Natural killer cell treated with Interleukin-12 subunit alpha and Interleukin-12 subunit beta and Interleukin-15 and Interleukin-18, amount 100 ng/mL, for 72 hours (primary cell): ENCODE measurements at places on chromosomes 6 and 20. TPM values are rescaled to one million over a fixed set of nuclear protein-coding genes. Genes with fewer than 3 reads are reported as not detected.

GRM4 gene
- total RNA-seq, result not detected

DNA sequence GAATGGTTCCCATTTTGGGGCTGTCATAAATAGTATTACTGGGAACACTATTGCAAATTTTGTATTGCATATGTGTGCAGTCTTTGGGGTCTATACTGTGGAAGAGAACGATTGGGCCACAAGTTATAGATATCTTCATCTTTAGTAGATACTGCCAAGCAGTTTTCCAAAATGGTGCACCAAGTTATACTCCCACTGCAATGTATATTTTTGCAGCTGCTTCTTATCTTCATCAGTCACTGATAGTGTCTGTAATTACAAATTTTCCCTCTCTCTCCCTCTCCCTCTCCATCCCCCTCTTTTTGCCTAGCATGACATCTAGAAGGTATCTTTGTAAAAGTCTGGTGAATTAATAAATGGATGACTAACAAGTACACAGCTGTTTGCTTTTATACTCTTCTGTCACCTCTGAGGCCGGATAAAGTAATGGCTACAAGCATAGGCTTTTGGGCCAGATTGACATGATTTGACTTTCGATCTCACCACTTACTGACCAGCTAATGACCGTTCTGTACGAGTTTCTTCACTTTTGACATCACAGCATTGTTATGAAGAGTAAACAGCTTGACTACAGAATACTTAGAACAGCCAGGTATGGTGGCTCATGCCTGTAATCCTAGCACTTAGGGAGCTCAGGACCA, 113.3 kb upstream of the SLC2A12 start:
- peaks cover 6% of the 10 kb centered on the region for H3K27me3 ChIP-seq
- H3K4me3 ChIP-seq, result no peak overlapping the region
- DNase-seq, result no peak
- H3K4me1 ChIP-seq, result peaks cover 8% of the 10 kb centered on the region
- peaks cover 8% of the 10 kb centered on the region for H3K36me3 ChIP-seq

ABT1 gene
- 26.1 TPM for total RNA-seq

CDC40 gene
- 30.6 TPM for total RNA-seq

DNA sequence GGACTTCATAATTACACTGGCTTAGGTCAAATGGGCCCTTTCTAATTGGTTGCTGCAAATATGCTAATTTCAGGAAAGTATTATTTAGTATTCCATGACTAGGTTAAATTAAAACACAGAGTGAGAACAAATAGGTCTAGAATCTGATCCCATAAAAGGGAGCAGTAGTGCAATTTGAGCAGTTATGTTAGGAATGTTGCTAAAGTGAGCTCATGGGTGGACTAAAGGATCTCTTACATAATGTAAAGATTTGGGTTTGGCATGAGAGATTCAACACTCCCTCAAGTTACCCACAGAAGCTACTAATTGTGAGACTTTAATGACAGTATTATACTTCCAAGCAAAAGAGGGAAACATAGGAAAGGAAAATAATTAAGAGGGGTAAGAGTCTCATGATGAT, 109.1 kb downstream of the C6orf58 start:
- no peaks in the 10 kb centered on the region for H3K36me3 ChIP-seq
- no peaks in the 10 kb centered on the region for H3K27me3 ChIP-seq
- H3K4me1 ChIP-seq, result no peaks in the 10 kb centered on the region
- no peak for DNase-seq

MED23 gene
- 37.4 TPM for total RNA-seq

GUCA1A gene
- not detected for total RNA-seq

DNA sequence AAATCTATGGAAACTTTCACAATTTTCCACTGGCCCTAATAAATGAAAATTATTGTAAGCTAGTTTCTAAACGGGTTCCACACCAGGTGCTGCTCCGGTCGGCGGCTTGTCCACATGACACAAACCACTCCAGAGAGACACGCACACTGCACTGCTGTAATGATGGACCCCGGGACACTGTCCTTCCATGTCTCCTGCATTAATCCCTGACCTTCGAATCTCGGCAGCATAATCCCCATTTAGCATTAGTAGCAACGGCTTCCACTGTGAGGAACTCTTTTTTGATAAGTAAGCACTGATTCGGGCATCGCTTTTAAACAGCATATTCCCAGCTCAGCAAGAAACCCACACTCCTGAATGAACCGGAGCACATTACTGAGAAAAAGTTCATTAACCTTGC, 43.5 kb downstream of the INSM1 start:
- no peak for DNase-seq
- H3K27ac ChIP-seq, result no peak overlapping the region
- H3K4me3 ChIP-seq, result no peak overlapping the region
- H3K4me1 ChIP-seq, result no peaks in the 10 kb centered on the region
- no peaks in the 10 kb centered on the region for H3K27me3 ChIP-seq

DNA sequence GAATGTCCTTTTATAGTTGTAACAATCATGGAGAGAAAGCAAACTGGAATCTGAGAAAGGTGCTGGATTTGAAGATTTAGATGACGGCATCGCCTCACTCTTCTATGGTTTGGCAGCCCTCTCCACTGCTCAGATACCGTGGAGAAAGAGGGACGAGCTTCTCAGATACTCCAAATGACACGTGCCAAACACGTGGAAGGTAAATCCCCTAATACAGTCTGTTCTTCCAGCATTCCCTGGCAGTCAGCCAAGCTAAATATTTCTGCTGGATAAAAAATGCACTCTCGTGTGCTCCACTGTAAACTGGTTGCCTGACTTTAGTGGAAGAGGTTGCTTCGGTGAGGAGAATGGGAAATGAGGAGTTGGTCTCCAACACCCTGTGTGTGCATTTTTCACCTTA, 16.7 kb upstream of the PRDM1 start:
- peaks cover 3% of the 10 kb centered on the region for H3K27me3 ChIP-seq
- H3K36me3 ChIP-seq, result no peaks in the 10 kb centered on the region
- no peak for DNase-seq
- H3K27ac ChIP-seq, result no peak overlapping the region
- H3K4me1 ChIP-seq, result no peaks in the 10 kb centered on the region

GRCh38 chr20:272718-273117, 15.2 kb downstream of the DEFB132 start:
- H3K27ac ChIP-seq, result no peak overlapping the region
- no peaks in the 10 kb centered on the region for H3K4me1 ChIP-seq
- H3K27me3 ChIP-seq, result no peaks in the 10 kb centered on the region

DNA sequence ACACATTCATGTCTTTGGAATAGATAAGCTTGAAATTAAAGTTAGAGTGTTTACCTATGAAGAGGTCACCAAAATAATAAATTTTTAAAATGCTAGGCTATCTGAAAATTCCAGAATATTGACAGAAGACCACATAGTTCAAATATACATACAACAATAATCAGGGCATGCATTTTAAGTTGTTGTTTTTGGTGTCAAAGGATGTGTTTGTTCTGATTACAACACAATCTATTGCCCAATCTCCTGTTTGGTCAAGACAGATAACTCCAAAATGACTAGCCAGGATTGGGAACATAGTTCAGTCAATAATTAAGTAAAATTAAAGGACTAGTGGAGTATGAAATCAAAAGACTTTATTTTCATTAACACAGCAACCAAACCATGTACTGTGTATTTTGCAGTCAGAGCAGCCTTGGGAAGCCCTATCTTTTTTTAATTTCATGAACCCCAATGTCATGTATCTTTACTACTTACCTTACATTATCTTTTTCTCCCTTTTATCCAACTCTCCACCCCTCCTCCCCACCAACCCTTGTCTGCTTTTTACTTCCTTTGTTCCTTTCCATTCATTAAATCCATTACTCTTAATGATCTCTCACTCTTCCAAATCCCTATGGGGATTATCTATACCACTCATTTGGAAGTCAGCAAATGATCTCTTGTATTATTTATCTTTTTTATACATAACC, 111.2 kb downstream of the CDK19 start:
- H3K27ac ChIP-seq, result no peak overlapping the region
- peaks cover 10% of the 10 kb centered on the region for H3K4me1 ChIP-seq
- no peaks in the 10 kb centered on the region for H3K36me3 ChIP-seq
- DNase-seq, result no peak

MICB gene
- total RNA-seq, result 34.9 TPM

GRCh38 chr6:146581968-146582367, 16.8 kb upstream of the ADGB start:
- DNase-seq, result no peak
- no peaks in the 10 kb centered on the region for H3K4me1 ChIP-seq
- H3K4me3 ChIP-seq, result no peak overlapping the region
- no peaks in the 10 kb centered on the region for H3K27me3 ChIP-seq

RAB44 gene
- total RNA-seq, result 7.9 TPM

PI16 gene
- total RNA-seq, result not detected

DNA sequence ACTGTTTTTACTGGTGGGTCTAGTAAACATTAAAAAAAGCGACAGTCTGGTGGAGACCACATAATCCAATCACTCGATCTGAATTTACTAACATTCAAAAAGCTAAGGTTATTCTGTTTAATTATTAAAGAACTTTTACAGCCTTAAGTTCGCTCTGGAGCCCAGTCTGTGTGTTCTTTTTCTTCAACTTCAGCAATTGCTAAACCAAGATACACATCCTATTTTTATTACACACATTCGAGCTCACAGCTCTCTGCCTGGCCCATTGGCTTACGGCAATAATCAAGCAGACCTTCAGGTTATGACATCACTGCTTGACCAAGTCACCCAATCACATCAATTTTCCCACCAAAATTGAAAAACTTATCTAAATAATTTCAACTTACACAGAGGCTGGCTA, 57.4 kb upstream of the PRSS16 start:
- no peak overlapping the region for H3K27ac ChIP-seq
- peaks cover 9% of the 10 kb centered on the region for H3K4me1 ChIP-seq
- DNase-seq, result no peak
- H3K27me3 ChIP-seq, result no peaks in the 10 kb centered on the region

GRCh38 chr20:61803416-61803914, 262.2 kb downstream of the TAF4 start:
- H3K27me3 ChIP-seq, result peaks cover 6% of the 10 kb centered on the region
- no peak overlapping the region for H3K27ac ChIP-seq
- no peaks in the 10 kb centered on the region for H3K36me3 ChIP-seq
- no peak overlapping the region for H3K4me3 ChIP-seq

GRCh38 chr20:29497261-29497671, 1760.2 kb upstream of the DEFB115 start:
- H3K4me1 ChIP-seq, result no peaks in the 10 kb centered on the region
- H3K36me3 ChIP-seq, result no peaks in the 10 kb centered on the region

- peaks cover 13% of the 10 kb centered on the region for H3K4me1 ChIP-seq
- H3K27ac ChIP-seq, result no peak overlapping the region
- H3K36me3 ChIP-seq, result peaks cover 29% of the 10 kb centered on the region
- H3K27me3 ChIP-seq, result no peaks in the 10 kb centered on the region
- DNase-seq, result no peak
These were observed 20.0 kb downstream of the BRPF3 start for GRCh38 chr6:36216559-36216958.

MYB gene
- 145 TPM for total RNA-seq

PKIB gene
- total RNA-seq, result not detected

DNA sequence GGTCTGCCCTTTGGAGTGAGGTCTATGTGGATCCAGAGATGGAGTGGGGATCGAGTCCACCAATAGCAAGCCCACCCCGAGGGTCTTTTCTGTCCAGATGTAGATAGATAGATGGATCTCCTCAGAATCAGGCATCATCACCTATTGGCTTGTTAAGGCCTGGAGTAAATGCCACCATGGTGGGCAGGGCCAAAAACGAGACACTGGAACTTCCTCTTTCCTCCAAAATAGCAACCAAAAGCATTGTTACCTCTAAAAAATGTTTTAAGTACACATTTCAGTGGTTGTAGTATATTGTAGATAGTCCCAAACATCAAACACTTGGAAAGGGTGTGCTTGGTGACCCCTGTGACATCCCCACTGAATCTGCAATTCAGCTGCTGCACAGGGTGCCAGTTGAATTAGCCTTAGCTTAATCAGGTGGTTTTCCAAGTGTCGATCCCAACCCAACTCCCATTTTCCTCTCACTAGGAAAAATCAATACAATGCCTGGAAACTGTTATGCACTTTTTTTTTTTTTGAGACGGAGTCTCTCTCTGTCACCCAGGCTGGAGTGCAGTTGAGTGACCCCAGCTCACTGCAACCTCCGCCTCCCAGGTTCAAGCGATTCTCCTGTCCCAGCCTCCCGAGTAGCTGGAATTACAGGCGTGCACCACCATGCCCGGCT, 35.0 kb upstream of the NELFCD start:
- no peak for DNase-seq
- no peaks in the 10 kb centered on the region for H3K36me3 ChIP-seq
- H3K4me3 ChIP-seq, result no peak overlapping the region
- no peak overlapping the region for H3K27ac ChIP-seq
- H3K27me3 ChIP-seq, result peaks cover 9% of the 10 kb centered on the region

SIGLEC1 gene
- 0.08 TPM for total RNA-seq

DNA sequence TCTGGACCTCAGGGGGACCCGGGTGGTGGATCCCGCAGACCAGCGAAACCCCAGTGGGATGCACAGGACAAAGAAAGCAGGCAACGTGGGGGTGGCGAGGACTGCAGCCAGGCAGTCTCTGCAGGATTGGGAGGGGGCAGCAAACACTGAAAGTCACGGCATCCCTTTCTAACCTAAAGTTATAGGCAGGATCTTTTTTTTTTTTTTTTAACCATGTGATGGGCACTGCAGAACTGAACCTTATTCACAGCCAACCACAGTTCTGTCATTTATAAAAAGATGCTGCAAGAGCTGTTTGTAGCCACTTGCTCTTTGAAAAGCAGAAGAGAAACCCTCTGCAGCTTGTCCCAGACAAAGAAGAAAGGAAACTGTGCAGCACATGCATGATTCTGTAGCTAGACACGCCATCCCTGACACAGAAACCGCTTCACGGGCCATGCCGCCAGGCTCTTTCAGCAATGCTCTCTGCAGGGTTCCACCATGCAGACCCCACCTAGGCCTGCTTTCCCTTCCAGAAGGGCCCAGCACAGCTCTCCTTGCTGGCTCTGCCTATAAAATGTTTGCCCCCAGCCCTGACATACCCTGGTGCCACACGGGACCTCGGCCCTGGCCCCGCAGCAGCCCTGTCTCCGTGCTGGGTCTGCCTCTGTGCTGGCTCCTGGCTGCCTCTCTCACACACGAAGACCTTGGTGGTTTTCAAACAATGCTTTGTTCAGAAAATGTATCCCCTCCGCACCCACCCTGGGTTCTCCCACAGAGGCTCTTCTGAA, 70.8 kb downstream of the PYGB start:
- no peak overlapping the region for H3K4me3 ChIP-seq
- H3K27me3 ChIP-seq, result no peaks in the 10 kb centered on the region
- no peak overlapping the region for H3K27ac ChIP-seq
- no peaks in the 10 kb centered on the region for H3K36me3 ChIP-seq

- H3K36me3 ChIP-seq, result no peaks in the 10 kb centered on the region
- no peak overlapping the region for H3K4me3 ChIP-seq
- no peaks in the 10 kb centered on the region for H3K4me1 ChIP-seq
- no peaks in the 10 kb centered on the region for H3K27me3 ChIP-seq
- no peak overlapping the region for H3K27ac ChIP-seq
These were observed 135.2 kb downstream of the DST start for GRCh38 chr6:56507517-56507916.

DNA sequence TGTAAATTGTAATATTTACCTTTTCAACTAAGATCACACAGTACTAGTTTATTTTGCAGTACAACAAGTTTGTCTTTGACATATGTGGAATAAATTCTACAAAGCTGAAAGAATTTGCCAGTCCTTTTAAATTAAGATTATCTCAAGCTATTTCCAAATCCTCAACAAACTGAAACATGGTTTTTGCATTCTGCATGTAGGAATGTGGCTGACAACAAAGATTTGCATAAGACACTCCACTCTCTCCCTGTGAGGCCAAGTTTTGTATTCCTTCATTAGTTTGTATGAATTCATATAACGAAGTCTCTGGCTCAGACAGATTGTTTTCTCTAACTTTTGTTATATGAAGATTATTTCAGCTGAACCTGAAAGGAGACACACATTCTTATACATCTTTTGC, 124.1 kb upstream of the THEMIS start:
- H3K4me1 ChIP-seq, result no peaks in the 10 kb centered on the region
- H3K4me3 ChIP-seq, result no peak overlapping the region
- no peak for DNase-seq
- peaks cover 5% of the 10 kb centered on the region for H3K27me3 ChIP-seq
- H3K36me3 ChIP-seq, result no peaks in the 10 kb centered on the region
- no peak overlapping the region for H3K27ac ChIP-seq
